Mucosa of descending colon (tissue), 3 donors: ENCODE measurements at places on chromosomes 2 and 18.

DNA sequence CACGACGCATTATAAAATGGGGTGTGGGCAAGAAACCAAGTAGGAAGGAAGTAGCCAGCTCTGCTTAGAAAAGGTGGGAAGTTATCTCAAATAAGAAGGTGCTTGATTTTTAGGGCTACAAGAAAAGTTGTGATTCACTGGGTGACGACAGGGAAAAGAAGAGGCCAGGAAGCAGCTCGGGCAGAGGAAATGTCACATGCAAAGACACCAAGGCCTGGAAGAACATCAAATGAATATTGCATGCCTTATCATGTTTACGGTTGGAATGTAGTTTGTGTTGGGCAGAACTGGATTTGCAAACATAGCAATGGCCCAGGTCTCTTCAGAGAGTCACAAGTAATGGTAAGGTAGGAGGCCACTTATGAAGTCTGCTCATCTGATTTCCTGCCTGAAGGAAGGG lies 610.6 kb downstream of the IRS1 start:
- no peak for DNase-seq

GRCh38 chr2:236621786-236622185 lies 52.2 kb downstream of the ACKR3 start:
- no peak for DNase-seq

DNA sequence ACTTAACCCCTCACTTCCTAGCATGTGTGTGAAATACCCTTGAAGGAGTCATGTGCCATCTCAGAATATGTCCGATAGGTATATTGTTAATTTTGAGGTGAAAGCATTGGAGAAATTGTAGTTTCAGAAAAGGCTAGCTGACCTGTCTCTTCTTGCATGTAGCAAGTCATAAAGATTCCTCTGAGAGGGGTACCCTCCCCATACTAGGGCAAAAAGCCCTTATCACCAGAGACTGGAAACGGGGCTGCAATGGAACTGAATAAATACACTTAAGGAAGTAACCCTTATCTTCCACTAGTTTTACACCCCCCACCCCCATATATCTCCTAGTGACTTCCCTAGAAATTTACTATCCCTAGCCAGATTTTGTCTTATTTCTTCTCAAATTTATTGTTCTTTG lies 1.8 kb upstream of the SF3B6 start:
- DNase-seq, result no peak

DNA sequence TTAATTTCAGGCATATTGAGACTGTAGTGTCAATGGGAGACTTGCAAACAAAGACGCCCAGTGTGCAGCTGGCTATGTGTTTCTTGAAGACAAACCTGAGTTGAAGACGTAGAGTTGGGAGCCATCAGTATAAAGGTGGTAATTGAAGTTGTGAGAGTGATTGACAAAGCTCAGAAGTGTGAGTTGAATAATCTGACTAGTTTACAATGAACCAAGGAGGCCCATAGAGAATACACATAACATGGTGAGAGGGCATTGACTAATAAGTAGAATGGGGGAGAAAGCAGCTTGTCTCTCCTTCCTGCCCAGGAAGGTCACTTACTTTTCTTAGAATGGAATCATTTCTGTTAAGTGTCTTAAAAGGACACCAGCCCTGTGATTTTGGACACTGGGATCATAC lies 14.1 kb downstream of the SP110 start:
- DNase-seq, result no peak

- DNase-seq, result no peak
Measured at GRCh38 chr2:157971702-157972101, 95.6 kb upstream of the ACVR1 start.

GRCh38 chr2:152525277-152525838 lies 190.4 kb downstream of the FMNL2 start:
- peak; percentile 53 for DNase-seq

GRCh38 chr2:74812787-74813590 lies 20.9 kb upstream of the HK2 start:
- DNase-seq, result no peak
